ENCODE measurements at places on chromosomes 12 and 14.

- DNase-seq = no peak
Observed at GRCh38 chr12:56634242-56634836, 4.2 kb upstream of the BAZ2A start.

DNA sequence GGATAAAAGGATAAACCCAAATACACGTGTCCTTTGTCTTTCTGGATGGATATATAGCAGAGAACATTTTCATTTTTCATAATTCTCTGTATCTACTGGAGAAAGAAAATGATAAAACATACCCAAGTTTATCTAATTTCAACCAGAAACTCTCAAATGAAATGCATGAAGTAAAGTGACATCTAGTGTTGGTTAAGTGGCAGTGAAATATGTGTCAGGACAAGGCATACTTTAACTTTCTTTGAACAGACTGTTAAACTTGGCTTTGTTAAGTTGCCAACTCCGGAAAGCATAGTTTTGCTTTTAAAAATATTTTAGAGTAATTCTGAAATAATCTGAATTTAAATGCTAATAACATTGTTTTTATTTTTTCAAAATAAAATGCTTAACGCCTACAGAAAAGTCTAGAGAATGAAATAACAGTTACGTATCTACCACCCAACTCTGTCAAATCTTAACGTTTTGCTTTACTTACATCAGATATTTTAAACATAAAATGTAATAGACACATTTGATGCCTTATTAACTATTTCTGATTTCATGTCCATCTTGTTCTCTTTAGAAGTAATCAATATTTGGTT is 25.2 kb upstream of the NTN4 start:
- DNase-seq = no peak

DNA sequence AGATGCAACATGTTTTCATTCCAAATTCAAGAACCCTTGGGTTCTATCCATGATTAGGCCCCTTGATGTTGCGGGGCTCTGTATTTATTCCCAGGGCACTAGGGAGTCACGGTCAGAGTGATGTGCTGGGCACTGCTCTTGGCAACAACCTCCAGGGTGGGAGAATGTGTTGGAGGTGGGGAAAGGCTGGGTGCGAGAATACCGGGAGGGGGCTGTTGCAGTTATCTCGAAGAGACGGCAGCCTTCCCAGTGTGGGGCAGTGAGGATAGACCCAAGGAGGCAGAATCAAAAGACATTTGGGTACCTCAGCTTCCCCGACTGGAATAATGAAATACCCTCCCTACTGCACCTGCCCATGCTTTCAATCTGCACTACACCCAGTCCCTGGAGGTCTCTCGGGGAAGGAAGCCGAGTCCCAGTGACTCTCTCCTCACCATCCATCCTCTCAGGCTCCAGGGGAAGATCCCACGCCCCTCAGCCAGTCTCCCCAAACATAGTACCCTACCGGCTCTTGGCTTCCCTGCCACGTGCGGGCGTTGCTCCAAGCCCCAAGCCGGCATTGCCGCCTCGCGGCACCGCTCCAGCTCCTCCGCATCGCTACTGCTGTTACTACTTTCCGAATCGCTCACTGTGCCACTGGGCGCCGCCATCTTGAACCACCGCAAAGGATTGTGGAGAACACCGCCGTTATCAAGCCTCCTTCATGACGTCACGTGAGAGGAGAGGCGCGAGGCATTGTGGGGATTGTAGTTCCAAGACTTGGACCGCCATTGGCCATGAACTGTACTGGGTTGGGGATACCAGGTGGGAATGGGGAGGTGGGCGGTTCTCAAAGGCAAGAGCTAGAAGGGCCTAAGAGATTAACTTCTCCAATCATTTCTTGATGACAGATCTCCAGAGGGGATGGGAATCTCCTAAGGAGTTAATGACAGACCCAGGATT is at the start of gene C12orf43:
TSS of gene C12orf43 (minus strand) at position 663 of the 942 bp plus-strand sequence. CDS start at position 650, 13 bp downstream.
- peak; percentile 95 for DNase-seq

DNA sequence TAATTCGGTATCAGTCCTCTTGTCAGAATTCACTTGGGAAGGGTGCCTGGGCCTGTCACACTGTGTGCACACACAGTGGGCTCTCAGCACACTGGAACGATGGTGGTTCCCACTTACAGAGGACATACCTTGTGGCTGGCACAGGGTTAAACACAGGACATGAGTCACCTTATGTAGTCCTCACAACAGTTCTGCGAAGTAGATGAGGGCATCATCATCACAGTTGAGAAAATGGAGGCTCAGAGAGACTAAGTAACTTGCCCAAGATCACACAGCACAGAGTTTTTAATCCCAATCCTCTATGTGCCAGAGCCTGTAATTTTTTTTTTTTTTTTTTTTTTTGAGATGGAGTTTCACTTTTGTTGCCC is 90.7 kb downstream of the NINJ2 start:
- no peak for DNase-seq

DNA sequence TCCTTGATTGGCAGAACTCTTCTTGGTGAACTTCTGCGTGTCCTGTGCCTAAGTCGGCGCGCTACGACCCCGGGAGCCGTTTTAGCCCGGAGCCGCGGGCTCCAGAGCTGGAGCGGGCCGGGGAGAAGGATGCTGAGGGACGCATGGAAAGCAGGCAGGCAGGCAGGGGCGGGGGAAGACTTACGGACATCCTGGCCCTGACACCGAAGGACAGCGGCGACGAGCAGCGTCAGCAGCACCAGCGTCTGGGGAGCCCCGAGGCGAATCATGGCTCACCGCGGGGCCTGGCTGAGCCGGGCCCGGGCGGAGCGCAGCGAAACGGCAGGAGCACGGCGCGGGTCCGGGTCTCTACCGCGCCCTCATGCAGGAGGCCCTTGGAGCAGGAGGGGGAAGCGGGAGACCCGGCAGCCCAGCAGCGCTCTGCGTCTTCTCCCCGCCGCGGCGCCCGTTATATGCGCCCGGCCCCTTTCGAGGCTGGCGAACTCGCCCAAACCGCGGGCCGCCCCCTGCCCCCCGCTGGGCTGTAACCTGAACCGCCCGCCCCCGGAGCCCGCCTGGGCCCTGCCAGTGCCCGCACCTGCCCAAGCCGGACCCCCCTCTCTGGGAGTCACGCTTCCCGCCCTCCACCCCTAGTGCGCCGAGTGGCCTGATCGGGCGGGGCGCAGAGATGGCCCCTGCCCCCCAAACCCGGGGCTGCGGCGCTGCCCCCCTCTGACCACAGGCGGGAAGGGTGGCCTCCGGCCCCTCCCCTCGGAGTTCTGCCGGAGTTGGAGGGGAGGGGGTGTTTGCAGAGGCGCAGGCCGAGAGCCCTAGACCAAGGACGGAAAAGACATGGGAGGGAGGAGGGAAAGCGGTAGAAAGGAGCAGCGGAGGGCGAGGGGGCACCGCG is at the start of gene COL2A1:
TSS of gene COL2A1 (minus strand) at position 424 of the 889 bp plus-strand sequence. CDS start at position 269, 155 bp downstream.
- DNase-seq = no peak

- peak; percentile 100 for DNase-seq
Observed at GRCh38 chr14:76961631-76962302, 66.7 kb downstream of the IRF2BPL start.

GRCh38 chr14:22634233-22634900 is 9.8 kb downstream of the OR6J1 start:
- DNase-seq = no peak

DNA sequence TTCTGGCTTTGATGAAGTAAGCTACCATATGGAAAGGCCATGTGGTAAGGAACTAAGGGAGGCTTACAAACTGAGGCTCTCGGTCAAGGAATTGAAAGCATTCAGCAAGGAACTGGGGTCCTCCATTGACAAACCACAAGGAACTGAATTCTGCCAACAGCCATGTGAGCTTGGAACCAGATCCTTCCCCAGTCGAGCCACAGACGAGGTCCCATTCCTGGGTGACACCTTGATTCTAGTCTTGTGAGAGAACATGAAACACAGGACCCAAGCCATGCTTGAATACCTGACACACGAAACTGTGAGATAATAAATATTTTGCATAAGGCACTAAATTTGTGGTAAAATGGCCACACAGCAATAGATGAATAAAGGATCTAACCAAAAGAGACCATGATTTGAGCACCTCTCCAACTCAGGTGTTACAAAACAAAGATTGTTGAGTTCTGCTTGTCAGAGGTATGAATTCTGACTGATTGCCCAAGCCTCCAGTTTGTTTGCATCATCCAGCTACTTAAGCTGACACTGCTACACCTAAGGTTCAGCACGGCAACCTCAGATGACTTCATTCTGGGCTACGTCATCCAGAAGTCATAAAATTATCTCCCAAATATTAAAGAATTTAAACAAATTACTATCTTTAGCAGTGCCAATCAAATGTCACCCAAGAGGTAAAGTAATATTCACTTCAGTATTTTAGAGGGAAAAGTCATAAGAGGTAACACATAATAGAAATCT is 59.4 kb downstream of the GARIN6 start:
- no peak for DNase-seq

DNA sequence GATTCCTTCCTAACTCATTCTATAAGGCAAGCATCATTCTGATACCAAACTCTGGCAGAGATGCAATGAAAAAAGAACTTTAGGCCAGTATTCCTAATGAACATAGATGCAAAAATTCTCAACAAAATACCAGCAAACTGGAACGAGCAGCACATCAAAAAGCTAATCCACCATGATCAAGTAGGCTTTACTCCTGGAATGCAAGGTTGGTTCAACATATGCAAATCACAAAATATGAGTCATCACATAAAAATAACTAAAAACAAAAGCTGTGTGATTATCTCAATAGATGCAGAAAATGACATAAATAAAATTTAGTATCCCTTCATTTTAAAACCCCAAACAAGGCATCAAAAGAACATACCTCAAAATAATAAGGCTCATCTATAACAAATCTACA is 98.9 kb downstream of the ACSS3 start:
- no peak for DNase-seq

- DNase-seq = no peak
Observed at GRCh38 chr12:132140501-132140900, 3.6 kb downstream of the DDX51 start.

- DNase-seq = no peak
Observed at GRCh38 chr14:91402348-91402747, 15.3 kb downstream of the CCDC88C start.

- no peak for DNase-seq
Observed at GRCh38 chr14:34174973-34175372, 224.1 kb upstream of the EGLN3 start.

GRCh38 chr14:70245026-70245425 is 56.3 kb upstream of the SLC8A3 start:
- no peak for DNase-seq

DNA sequence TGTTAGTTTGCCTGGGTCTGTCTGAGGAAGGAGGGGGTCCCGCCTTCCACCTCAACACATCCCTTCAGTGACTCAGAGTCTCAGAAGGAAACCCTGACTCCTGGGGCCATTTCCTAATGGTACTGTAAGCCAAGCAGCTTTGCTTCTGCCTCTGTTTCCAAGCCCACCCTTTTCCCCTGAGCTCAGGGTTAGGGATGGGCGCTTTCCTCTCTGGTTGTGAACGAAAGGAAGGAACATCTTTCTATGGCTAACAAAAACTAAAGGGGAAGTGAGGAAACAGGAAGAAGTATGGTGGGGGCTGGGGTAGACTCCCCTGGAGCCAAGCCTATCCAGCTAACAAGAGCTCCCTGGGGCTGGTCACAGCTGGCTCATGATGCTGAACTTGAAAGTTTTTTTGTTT is 11.6 kb upstream of the UNC119B start:
- no peak for DNase-seq

DNA sequence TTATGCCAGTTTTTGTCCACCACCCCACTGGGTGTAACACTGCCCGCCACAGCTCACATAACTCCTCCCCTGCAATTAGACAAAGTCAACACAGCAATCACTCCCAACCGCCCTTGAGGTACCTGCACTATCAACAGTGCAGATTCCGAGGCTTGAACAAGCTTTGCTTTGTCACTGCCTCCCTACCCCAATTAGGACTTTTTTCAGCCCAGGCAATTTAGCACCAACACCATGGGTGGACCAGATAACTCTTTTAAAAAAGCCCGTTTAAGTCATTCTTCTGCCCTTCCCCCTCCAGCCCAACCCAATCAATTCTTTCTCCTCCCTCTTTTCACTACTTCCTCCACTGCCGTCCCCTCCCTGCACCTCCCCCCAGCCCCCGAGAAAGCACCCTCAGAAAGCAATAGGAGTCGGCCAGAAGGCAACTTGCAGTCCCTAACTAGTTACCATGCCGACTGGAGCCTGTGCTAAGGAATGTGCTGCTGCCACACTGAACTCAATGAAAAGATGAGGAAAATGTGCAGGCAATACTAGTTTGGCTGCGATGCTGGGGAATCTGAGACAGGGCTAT is 45.7 kb upstream of the OTX2 start:
- DNase-seq = no peak

DNA sequence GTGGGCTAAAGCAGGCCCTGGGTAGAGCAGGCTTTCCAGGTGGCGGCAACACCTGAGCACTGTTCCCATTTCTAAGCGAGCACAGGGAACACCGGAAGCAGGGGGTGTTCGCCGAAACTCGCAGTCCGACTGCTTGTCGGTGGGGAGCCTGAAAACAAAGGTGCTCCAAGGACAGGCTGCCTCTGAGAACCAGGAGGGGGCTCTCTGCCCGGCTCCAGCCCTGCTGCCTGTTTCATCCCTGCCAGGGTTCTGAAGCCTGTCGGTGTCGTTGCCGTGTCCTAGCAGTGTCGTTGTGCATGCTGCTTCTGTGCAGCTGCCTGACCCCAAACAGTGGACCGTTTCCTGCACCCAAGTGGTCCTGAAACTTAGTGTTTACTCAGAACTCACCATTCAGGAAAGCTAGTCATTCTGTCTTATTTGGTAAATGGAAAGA is 21.8 kb downstream of the CCNK start:
- no peak for DNase-seq

DNA sequence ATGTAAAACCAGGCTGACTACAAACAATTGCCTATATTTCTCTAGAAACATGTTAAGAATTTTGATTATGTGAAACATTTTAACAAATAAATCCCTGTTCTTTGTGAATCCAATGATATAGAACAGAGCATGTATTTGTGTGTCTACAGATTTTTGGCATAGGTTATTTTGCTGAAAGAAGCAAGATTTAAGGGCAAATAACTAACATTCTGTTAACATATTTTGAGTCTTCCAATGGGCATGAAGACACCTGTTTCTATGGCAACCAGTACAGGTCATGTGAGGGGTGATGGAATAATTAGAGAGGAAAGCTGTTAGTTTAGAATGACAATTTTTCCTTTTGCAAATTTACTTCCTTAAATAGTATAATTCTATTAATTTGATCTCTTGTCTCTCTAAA is 8.8 kb downstream of the ART4 start:
- no peak for DNase-seq

DNA sequence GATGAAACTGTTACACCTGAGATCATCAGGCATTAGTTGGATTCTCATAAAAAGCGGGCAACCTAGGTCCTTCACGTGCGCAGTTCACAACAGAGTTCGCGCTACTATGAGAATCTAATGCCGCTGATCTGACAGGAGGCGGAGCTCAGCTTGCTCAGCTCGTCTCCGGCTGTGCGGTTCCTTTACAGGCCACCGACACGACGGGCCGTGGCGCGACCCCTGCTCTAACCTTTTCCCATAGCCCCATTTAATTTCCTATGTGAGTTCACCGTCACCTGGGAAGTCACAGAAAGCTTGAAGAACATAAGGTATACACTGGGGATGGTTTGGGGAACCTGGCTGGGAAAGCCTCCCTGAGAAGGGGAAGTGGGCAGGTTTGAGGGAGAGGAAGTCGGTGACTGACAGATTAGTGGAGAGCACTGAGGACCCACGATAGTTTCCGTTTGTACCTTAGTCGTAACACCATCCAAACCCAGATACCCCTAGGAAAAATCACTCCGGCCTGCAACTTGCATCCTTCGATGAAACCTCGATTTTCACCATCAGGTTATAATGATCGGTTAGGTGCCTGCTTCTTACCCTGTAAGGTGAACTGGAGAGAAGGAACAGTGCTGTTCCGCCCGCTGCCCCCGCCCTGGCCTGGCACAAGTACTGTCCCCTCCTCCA is 2.8 kb upstream of the AAAS start:
- DNase-seq = peak; percentile 65

All from stimulated activated CD4-positive, alpha-beta T cell treated with anti-CD3 and anti-CD28 coated beads, Interleukin-1b, Interleukin-23, amount 100 ng/mL, for 48 hours (primary cell).